ENCODE measurements at places on chromosomes 3 and 15.

GRCh38 chr15:41562244-41562643, 3.2 kb downstream of the TYRO3 start:
- no peak for DNase-seq

GRCh38 chr3:11095932-11096265, 58.4 kb upstream of the HRH1 start:
- no peak for DNase-seq

DNA sequence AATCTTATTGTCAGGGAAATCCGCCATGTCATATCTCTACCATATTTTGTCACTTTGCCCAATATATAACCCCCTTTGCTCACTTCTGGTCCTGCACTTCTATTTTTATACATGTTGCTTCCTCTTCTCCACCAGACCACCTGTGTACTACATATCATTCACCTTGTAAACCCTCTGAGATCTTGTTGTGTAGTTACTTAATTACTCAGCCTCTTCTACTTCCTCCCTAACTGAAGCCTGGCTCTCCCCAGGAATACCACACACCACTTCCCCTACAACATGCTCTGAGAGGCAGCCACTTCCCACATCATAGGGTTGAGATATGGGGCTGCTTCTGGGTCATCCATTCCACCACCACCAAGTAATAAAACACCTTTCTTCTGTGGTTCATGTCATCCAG, 10.0 kb downstream of the HEXA start:
- DNase-seq, result no peak

GRCh38 chr15:60795889-60796288, 316.9 kb upstream of the ICE2 start:
- DNase-seq, result no peak

GRCh38 chr3:119826711-119827608, 45.1 kb downstream of the NR1I2 start:
- no peak for DNase-seq

All from right kidney (tissue), 9 donors.